Chondrocyte (in vitro differentiated cells): ENCODE measurements at places on chromosomes 2 and 18. TPM values are rescaled to one million over a fixed set of nuclear protein-coding genes. Genes with fewer than 3 reads are reported as not detected.

AKAIN1 gene
- total RNA-seq = not detected in 3 replicates

DNA sequence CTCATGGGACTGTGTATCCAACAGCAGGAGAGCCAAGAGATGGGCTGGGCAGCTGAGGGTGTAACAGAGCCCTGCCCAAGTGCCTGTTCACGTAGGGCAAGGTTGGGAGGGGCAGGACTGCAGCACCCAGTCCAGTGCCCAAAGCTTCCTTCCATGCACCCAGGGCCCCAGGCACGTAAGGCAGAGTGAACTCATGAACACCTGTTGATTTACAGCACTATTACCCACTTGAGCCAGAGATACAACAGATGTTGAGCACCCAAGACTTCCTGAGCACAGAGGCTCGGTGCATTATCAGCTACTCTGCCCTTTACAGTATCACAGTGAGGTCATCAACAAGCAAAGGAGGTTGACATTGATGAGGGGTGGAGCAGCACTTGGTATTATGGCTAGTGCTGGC is 50.2 kb upstream of the FHL2 start:
- no peak overlapping the region for H3K27ac ChIP-seq
- no peaks in the 10 kb centered on the region for H3K36me3 ChIP-seq
- no peak overlapping the region for H3K4me3 ChIP-seq

GRCh38 chr18:67041334-67041733 is 437.4 kb upstream of the CDH19 start:
- H3K4me1 ChIP-seq = no peaks in the 10 kb centered on the region
- H3K36me3 ChIP-seq = no peaks in the 10 kb centered on the region
- peaks cover 15% of the 10 kb centered on the region for H3K27me3 ChIP-seq
- H3K27ac ChIP-seq = no peak overlapping the region

DNA sequence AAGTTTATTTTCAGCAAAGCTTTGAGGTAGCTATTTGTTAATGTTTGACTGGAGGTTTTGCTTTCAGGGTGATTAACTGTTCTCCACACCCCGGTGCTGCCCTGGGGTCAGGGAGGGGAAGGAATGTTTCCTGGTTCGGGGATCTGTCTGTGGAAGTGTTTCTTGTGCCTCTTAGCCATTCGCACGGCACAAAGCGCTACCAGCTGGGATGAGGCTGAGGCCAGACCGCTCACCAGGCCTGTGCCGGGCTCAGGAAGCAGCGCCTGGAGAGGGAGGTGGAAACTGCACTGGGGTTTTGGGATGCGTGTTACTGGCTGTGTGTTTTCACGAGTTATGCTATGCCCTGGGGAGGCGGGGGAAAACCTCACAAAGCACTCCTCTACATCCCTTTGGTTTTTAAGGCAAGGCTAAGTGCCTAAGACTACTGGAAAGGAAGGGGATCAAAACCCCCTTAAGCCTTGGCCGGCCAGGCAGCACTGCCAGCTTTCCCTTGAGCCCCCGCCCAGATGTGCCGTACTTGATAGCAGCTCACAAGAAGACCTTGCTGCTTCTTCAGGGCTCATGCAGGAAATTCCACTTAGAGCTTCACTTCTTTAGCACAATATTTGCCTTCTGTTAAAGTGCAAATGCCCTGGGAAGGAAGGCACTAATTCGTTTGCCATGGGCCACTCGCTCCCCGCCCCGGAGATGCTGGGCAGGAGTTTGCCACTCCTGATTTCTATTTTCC is 65.7 kb upstream of the CNGA3 start:
- DNase-seq = no peak
- H3K4me3 ChIP-seq = no peak overlapping the region
- H3K4me1 ChIP-seq = peaks cover 12% of the 10 kb centered on the region
- H3K27me3 ChIP-seq = peaks cover 7% of the 10 kb centered on the region
- no peak overlapping the region for H3K27ac ChIP-seq
- H3K36me3 ChIP-seq = peaks cover 1% of the 10 kb centered on the region

DNA sequence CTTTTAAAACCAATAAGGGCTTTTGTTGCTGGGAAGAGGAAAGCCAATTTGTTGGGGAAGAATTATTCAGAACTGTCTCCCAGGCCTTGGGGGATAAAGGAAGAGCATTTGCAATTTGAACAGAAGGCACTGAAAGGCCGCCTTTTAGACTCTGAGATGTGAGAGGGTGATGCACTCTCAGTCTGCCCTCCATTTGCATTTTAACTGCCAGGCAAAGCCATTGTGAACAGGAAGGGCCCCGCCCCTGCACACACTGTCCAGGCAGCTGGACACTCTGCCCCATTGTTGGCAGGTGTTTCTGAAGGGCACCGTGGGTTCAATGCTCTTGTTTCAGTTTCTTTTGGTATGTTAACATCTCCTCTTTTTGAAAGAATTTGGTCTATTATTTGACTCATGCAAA is 169.5 kb upstream of the COPS8 start:
- peaks cover 5% of the 10 kb centered on the region for H3K27me3 ChIP-seq
- H3K4me1 ChIP-seq = no peaks in the 10 kb centered on the region
- no peaks in the 10 kb centered on the region for H3K36me3 ChIP-seq
